ENCODE measurements at places on chromosomes 1 and 21.

GRCh38 chr21:15278279-15278678 lies 213.5 kb upstream of the NRIP1 start:
- no peaks in the 10 kb centered on the region for H3K36me3 ChIP-seq
- H3K27me3 ChIP-seq: no peaks in the 10 kb centered on the region
- no peak overlapping the region for H3K4me3 ChIP-seq
- H3K4me1 ChIP-seq: no peaks in the 10 kb centered on the region
- no peak for DNase-seq

DNA sequence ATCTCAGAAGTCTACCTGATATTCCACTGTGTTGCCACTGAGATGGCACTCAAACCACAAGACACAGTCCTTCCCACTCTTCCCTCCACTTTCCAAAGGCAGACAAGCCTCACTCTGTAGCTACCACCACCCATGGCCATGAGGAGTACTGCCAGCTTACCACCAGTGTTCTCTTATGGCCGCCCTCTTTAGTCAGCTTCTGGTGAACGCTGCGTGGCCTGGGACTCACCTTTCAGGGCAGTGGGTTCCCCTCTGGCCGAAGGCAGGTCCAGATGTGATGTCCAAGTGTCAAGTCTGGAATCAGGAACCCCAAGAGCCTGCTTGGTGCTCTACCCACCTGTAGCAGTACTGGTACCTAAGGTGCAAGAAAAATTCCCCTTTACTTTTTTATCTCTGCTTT lies 580.8 kb downstream of the LRRIQ3 start:
- DNase-seq: no peak
- no peaks in the 10 kb centered on the region for H3K36me3 ChIP-seq
- no peaks in the 10 kb centered on the region for H3K27me3 ChIP-seq

DNA sequence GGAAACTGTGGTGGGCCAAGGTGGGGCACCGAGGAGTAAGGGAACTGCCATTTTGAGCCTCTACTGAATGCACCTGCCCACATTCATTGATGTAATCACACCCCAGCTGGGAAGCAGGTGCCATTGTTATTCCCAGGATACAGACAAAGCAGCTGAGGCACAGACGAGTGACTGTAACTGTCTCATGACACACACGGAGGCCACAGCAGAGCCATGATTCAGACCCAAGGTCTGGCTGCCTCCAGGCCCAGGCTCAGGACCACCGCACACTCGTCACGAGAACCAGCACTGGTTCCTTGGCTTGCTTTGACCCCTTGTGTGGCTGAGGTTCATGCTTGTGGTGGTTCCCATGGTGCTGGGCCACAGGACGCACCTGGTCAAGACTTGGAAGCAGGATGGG lies 45.6 kb upstream of the CLIC4 start:
- H3K36me3 ChIP-seq: no peaks in the 10 kb centered on the region
- no peak overlapping the region for H3K4me3 ChIP-seq
- DNase-seq: no peak

- no peaks in the 10 kb centered on the region for H3K36me3 ChIP-seq
- no peak overlapping the region for H3K4me3 ChIP-seq
- peak; percentile 85 for DNase-seq
- no peaks in the 10 kb centered on the region for H3K27me3 ChIP-seq
- H3K27ac ChIP-seq: peak overlapping the region; percentile 88
Observed at GRCh38 chr21:34129039-34129891, 55.9 kb downstream of the MRPS6 start.

DNA sequence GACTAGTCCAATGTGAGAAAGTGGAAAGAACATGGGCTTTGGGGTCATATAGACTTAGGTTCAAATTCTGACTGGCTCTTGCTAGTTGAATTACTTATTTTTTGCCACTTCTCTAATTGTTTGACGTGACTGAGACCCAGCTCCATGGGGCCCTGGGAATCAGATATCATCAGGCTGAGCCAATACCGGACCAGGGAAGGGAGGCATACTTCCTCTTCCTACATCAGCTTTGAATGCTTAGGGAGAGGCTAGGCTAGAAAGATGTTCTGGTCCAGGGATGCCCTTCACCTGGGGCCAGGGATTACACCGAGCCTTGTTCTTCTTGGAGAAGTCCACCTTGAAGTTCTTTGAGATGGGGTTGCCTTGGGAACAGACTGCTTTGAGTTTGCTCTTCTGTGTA lies 3.7 kb upstream of the NR1I3 start:
- no peak for DNase-seq
- H3K4me1 ChIP-seq: no peaks in the 10 kb centered on the region

DNA sequence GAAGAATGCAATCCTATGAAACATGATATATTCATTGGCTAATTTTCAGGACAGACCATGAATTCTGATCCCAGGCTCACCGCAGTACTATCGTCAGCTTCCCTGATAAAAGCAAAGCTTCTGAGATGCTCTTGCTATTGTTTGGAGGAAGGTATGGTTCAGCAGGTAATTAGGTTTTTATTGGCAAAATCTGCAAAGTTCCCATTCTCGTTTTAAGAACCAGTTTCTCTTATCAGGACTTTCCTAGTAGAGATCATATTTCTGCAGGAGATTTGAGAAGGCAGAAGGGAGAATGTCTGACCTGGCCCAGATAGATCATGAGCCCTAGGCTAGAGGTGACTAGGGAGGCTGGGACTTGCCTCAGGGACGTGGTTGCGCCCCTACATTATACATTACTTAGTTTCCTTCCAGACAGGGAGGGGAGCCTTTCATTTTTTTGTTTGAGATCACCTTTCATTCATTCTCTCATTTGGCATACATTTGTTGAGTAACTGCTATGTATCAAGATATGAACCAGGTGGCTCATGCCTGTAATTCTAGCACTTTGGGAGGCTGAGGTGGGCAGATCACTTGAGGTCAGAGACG lies 108.8 kb downstream of the NRIP1 start:
- no peak overlapping the region for H3K27ac ChIP-seq
- DNase-seq: no peak
- no peaks in the 10 kb centered on the region for H3K36me3 ChIP-seq
- H3K27me3 ChIP-seq: no peaks in the 10 kb centered on the region
- no peaks in the 10 kb centered on the region for H3K4me1 ChIP-seq
- no peak overlapping the region for H3K4me3 ChIP-seq

- H3K4me1 ChIP-seq: peaks cover 12% of the 10 kb centered on the region
- no peaks in the 10 kb centered on the region for H3K27me3 ChIP-seq
- H3K4me3 ChIP-seq: no peak overlapping the region
- H3K36me3 ChIP-seq: no peaks in the 10 kb centered on the region
- peak; percentile 56 for DNase-seq
- H3K27ac ChIP-seq: peak overlapping the region; percentile 41
Observed at GRCh38 chr1:204307334-204307883, 52.3 kb downstream of the PLEKHA6 start.

- no peaks in the 10 kb centered on the region for H3K27me3 ChIP-seq
- no peak overlapping the region for H3K27ac ChIP-seq
- H3K36me3 ChIP-seq: no peaks in the 10 kb centered on the region
- H3K4me1 ChIP-seq: no peaks in the 10 kb centered on the region
- no peak overlapping the region for H3K4me3 ChIP-seq
Observed at GRCh38 chr1:28456078-28456477, 49.8 kb upstream of the RCC1 start.

GRCh38 chr1:2986549-2987305 lies 34.5 kb upstream of the ACTRT2 start:
- H3K27ac ChIP-seq: no peak overlapping the region
- H3K4me3 ChIP-seq: no peak overlapping the region
- H3K27me3 ChIP-seq: no peaks in the 10 kb centered on the region
- no peaks in the 10 kb centered on the region for H3K36me3 ChIP-seq

GRCh38 chr1:81510701-81511100 lies 290.0 kb upstream of the ADGRL2 start:
- H3K27me3 ChIP-seq: no peaks in the 10 kb centered on the region
- no peak overlapping the region for H3K27ac ChIP-seq
- H3K4me1 ChIP-seq: peaks cover 9% of the 10 kb centered on the region

GRCh38 chr1:178150610-178151009 lies 56.7 kb downstream of the RASAL2 start:
- H3K27me3 ChIP-seq: no peaks in the 10 kb centered on the region
- H3K4me1 ChIP-seq: no peaks in the 10 kb centered on the region
- no peaks in the 10 kb centered on the region for H3K36me3 ChIP-seq

DNA sequence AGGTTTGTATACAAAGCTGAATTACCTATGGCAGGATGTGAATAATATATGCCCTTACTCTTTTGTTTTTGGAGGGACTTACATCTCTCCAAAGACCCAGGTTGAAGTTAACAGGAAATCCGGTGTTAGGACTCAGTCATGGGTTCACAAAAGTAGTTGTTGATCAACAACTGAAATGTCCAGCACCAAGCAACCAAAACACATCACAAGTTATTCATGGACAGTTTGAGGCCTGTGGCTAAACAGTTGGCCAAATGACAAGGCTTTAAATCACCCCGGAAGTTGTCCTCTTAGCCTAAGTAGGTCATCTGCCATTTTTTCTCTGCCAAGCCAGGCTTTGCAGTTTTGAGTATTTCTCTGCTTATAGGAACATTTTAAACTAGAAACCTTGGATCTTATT lies 89.9 kb downstream of the CD247 start:
- H3K4me1 ChIP-seq: no peaks in the 10 kb centered on the region
- no peak for DNase-seq
- no peak overlapping the region for H3K27ac ChIP-seq
- no peak overlapping the region for H3K4me3 ChIP-seq
- no peaks in the 10 kb centered on the region for H3K27me3 ChIP-seq

- no peak overlapping the region for H3K27ac ChIP-seq
- H3K36me3 ChIP-seq: no peaks in the 10 kb centered on the region
- H3K4me3 ChIP-seq: no peak overlapping the region
Observed at GRCh38 chr21:35716876-35717565, 343.3 kb downstream of the SETD4 start.

DNA sequence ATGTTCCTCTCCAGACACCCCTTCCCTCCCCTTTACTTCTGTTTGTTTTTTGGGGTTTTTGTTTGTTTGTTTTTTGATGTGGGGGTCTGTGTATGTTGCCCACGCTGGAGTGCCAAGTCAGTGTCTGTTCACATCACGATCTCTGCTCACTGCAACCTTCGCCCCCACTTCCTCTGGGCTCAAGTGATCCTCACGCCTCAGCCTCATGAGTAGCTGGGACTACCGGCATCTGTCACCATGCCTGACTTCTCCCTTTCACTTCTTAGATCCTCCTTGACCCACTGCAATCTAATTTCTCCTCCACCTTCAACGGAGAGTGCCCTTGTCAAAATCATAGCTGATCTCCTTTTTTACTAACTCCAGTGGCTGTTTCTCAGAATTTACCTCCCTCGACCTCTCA lies 100.7 kb upstream of the KIF26B start:
- H3K27ac ChIP-seq: no peak overlapping the region
- peaks cover 3% of the 10 kb centered on the region for H3K4me1 ChIP-seq
- no peak overlapping the region for H3K4me3 ChIP-seq
- no peak for DNase-seq
- no peaks in the 10 kb centered on the region for H3K36me3 ChIP-seq
- H3K27me3 ChIP-seq: no peaks in the 10 kb centered on the region

DNA sequence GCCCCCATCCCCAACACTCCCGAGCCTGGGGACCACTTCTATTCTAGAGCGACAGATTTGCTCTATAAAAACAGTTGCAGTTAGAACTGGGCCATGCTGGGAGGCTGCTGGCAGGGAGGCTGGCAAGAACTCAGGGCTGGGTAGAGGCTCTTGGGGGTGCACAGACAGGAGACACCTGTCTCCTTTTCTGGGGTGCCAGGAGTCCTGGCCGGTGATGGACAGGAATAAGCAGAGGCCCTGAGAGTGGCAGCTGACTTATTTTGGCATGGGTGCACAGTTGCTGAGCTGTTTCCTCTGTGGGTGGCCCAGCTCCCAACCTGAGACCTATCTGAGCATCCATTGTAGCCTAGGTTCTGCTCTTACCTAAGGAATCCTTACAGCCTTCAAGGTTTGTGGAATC lies 39.2 kb upstream of the TMPRSS2 start:
- H3K4me3 ChIP-seq: no peak overlapping the region
- DNase-seq: no peak
- H3K27ac ChIP-seq: no peak overlapping the region
- H3K4me1 ChIP-seq: no peaks in the 10 kb centered on the region

DNA sequence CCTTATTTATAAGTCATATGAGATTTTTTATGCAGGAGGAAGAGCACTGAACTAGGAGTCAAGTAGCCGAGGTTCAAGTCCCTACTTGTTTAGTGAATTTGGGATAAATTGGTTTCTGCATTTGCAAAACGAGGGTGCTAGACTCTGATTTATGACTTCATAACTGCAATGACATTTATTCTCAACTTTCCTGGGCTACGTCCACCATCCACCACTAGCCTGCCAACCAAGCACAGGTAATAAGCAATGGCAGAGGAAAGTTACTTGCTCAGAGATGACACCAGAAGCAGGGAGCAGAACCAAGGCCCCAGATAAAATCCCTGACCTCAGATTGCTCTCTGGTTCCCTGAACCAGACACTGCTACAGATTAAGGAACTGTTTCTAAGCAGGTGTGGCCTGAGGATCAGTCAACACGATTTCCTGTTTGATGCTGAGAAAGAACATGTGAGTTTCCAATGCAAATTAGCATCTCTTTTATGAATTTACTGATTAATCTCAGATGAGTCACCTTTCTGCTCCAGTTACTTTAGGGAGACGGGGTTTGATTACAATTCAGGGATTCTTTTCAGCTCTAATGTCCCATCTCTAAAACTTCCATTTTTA lies 52.7 kb downstream of the PLPP3 start:
- H3K4me3 ChIP-seq: no peak overlapping the region
- H3K27me3 ChIP-seq: no peaks in the 10 kb centered on the region
- no peak for DNase-seq
- H3K36me3 ChIP-seq: no peaks in the 10 kb centered on the region
- peaks cover 44% of the 10 kb centered on the region for H3K4me1 ChIP-seq

GRCh38 chr1:2135441-2135841 lies 59.1 kb downstream of the FAAP20 start:
- peak; percentile 95 for DNase-seq
- no peaks in the 10 kb centered on the region for H3K27me3 ChIP-seq
- H3K4me1 ChIP-seq: peaks cover 58% of the 10 kb centered on the region
- H3K27ac ChIP-seq: peak overlapping the region; percentile 100

DNA sequence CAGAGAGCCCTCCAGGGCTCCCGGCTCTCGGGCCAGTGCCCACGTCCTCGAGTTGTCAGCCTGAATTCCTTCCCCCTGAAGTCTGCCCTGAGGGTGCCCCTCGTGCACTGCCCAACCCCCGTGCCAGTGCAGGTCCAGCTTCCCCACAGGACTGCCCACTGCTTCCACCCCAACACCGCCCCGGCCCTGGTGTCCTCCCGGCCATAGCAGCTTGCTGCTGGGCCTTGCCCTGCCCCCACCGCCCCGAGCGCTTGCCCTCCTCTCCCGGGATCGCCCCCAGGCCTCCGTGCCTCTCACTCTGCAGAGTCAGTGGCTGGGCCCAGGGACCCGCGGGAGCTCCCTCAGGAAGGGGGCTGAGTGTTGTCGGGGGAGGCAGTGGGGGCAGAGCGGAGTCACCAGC lies 24.1 kb upstream of the ARHGEF16 start:
- H3K4me3 ChIP-seq: no peak overlapping the region
- no peaks in the 10 kb centered on the region for H3K4me1 ChIP-seq
- DNase-seq: no peak
- H3K36me3 ChIP-seq: no peaks in the 10 kb centered on the region

- H3K4me3 ChIP-seq: no peak overlapping the region
- no peak for DNase-seq
- H3K36me3 ChIP-seq: no peaks in the 10 kb centered on the region
- H3K4me1 ChIP-seq: no peaks in the 10 kb centered on the region
Observed at GRCh38 chr1:238789916-238790667, 596.3 kb upstream of the CHRM3 start.

- H3K4me1 ChIP-seq: peaks cover 15% of the 10 kb centered on the region
- H3K27ac ChIP-seq: peak overlapping the region; percentile 94
- peak; percentile 53 for DNase-seq
- no peak overlapping the region for H3K4me3 ChIP-seq
Observed at GRCh38 chr1:6224718-6225117, 11.0 kb downstream of the ICMT start.

GRCh38 chr1:41740630-41741239 lies 178.0 kb downstream of the HIVEP3 start:
- no peak for DNase-seq
- no peak overlapping the region for H3K4me3 ChIP-seq
- no peaks in the 10 kb centered on the region for H3K36me3 ChIP-seq
- no peaks in the 10 kb centered on the region for H3K27me3 ChIP-seq
